ENCODE measurements at places on chromosomes 11 and 22.

DNA sequence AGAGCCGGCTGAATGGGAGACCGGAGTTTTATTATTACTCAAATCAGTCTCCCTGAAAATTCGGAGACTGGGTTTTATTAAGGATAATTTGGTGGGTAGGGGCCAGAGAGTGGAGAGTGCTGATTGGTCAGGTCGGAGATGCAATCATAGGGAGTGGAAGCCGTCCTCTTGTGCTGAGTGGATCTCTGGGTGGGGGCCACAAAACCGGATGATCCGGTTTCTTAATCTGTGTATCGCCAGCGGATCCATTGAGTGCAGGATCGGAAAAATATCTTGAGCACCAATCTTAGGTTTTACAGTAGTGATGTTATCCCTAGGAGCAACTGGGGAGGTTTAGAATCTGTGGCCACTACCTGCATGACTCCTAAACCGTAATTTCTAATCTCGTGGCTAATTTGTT, 886 bp upstream of the NIPSNAP1 start:
- no peak for DNase-seq

DNA sequence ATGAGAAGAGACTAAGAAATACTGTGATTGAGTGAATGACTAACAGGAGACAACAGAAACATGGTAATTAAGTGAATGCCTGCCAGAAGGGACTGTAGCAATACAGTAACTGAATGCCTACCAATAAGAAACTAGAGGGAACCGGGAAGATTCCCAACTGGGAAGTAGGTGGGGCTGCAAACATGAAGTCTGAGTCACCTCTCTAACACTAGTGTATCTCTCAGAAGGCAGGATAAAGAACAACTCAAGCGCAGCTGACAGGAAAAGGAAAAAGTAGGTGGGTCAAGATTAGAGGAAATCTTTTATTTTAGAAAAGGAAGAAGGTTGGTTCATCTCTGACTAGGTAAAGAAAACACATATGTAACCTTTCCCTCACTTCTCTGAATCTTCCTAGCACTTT, 14.0 kb downstream of the C11orf42 start:
- DNase-seq: peak; percentile 89

DNA sequence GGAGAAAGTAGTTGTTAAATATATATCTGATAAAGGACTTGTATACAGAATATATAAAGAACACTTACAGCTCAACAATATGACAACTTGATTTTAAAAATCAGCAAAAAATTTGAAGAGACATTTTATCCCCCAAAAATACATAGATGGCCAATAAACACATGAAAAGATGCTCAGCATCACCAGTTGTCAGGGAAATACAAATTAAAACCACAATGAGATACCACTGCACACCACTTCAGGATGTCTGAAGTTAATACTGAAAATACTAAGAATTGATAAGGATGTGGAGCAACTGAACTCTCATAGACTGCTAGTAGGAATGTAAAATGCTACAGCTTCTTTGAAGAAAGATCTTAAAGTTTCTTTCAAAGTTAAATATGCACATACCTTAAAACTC, 49.2 kb downstream of the KREMEN1 start:
- no peak for DNase-seq

- no peak for DNase-seq
Measured at GRCh38 chr11:1779806-1780699, 16.3 kb upstream of the CTSD start.

GRCh38 chr11:57972013-57972367, 51.7 kb upstream of the OR9Q1 start:
- no peak for DNase-seq

GRCh38 chr22:25911243-25911972, 169.4 kb downstream of the MYO18B start:
- DNase-seq: no peak

- DNase-seq: no peak
Measured at GRCh38 chr11:68351450-68352275, 39.3 kb downstream of the LRP5 start.

- DNase-seq: no peak
Measured at GRCh38 chr11:88431675-88432341, 94.3 kb upstream of the CTSC start.

- DNase-seq: no peak
Measured at GRCh38 chr11:1194977-1195681, 27.7 kb upstream of the MUC5B start.

GRCh38 chr11:86743223-86744118, 56.9 kb upstream of the PRSS23 start:
- DNase-seq: peak; percentile 94

DNA sequence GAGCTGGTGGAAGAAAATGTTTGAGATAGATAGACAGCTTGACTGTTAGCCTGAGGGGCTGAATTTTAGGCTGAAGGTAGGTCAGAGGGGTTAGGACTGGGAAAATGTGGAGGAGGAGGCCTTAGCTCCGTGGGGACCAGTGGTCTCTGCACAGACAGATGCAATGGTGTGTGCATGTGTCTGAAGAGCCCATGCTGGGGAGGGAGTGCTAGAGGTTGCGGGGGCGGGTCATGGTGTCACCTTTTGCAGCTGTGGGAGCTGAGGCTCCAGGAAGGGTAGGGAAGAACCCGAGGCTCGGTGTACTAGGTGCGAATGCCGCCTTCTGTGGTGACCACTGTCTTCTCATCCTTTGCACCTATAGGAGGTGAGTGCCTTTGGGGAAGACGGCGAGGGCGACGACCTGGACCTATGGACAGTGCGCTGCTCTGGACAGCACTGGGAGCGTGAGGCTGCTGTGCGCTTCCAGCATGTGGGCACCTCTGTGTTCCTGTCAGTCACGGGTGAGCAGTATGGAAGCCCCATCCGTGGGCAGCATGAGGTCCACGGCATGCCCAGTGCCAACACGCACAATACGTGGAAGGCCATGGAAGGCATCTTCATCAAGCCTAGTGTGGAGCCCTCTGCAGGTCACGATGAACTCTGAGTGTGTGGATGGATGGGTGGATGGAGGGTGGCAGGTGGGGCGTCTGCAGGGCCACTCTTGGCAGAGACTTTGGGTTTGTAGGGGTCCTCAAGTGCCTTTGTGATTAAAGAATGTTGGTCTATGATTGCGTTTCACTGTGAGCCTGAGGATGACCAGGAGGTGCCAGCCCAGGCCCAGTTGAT, 1.6 kb downstream of the SDF2L1 start:
- no peak for DNase-seq

DNA sequence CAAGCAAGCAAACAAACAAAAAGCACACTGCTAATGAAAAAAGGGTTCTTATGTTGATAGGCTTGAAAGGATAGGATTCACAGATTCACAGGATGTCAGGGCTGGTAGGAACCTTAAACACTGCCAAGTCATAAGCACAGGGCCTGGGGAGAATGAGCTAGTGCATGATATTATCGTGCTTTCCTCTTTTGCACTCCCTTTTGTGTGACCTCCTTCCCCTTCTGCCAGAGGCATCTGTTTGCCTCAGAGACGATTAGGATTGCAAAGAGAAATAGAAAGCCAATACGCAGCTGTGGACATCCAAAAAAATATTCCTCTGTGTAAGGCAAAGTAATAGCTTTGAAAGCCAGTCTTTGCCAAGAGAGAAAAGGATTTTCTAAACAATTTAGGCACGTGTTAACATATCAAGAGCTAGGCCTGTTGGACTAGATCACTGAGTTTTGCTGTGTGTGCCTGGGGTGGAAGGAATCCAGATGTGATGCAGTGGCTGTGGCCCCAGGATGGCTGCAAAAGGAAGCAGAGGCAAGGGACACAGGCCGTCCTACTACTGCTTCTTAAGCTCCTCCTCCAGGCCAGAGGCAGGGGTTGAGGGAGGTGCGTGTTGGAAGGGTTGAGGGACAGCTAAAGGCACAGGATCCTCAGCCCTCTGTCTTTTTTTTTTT, 30.6 kb downstream of the MCHR1 start:
- DNase-seq: peak; percentile 46

DNA sequence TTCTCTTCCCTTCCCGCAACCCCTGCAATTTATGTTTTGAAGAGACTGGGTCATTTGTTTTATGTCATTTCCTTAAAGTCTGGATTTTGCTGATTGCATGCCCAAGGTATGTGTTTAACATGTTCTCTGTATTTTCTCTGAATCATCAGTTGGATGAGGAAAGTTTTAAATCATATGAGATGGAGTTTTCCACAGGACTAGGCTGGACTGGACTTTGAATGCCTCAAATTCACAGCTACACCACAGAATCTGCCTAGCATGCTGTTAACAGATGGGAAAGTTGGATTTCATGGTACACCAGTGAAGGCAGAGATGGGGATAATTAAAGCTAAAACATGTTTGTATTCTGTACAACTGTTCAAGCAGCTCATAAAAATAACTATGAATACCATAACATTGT, 62.6 kb downstream of the CWC15 start:
- DNase-seq: peak; percentile 40

DNA sequence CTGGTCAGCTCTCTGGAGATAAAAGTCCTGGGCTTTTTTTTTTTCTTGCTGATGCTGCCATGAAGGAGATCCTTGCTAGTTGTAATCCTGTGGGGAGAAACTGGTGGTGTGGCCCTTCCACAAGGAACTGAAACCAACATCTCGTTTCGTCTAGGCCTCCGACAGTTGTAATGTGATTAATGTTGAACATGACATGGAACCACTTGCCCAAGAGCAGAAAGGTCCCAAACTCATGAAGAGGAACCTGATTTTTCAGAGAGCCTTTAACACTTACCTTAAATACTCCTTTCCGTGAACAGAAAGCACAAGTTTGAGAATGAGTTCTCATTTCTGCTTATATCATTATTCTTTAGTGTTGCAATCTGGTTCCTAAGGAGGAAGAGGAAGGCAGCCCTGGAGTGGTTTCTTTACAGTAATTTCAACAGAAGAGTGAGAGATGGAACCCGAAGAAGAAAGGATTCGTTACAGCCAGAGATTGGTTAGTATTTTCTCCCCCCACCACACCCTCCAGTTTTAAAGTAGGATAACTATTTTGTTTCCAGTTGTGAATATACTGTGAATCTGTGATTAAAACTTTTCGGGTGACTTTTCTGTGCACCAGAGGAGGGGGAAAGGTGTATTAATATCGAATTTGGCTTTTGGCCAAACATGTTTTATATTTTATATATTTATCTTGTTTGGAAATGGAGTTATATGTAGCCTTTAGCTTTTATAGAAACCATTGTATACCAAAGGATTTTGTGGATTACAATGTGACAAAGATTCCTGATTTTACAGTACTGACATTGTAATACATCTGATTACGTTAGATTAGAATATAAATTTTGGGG, 2.0 kb downstream of the KDM2A start:
- DNase-seq: peak; percentile 44

All from fibroblast of pulmonary artery (primary cell).